Activated CD4-positive, alpha-beta T cell treated with anti-CD3 and anti-CD28 coated beads, Interleukin-2, Interleukin-6, amounts not matched to agents 100 ng/mL and 50 ng/mL, durations not matched to agents 16 hours and 8 hours (primary cell): ENCODE measurements at places on chromosomes 12 and 14.

DNA sequence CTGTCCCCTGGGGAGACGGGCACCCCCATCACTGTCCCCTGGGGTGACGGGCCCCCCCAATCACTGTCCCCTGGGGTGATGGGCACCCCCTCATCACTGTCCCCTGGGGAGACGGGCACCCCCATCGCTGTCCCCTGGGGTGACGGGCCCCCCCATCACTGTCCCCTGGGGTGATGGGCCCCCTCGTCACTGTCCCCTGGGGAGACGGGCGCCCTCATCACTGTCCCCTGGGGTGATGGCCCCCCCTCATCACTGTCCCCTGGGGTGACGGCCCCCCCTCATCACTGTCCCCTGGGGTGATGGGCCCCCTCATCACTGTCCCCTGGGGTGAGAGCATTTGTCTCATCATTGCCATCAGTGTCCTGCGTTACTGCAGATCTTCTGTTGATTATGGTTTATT is 38.6 kb downstream of the PACS2 start:
- DNase-seq: no peak

DNA sequence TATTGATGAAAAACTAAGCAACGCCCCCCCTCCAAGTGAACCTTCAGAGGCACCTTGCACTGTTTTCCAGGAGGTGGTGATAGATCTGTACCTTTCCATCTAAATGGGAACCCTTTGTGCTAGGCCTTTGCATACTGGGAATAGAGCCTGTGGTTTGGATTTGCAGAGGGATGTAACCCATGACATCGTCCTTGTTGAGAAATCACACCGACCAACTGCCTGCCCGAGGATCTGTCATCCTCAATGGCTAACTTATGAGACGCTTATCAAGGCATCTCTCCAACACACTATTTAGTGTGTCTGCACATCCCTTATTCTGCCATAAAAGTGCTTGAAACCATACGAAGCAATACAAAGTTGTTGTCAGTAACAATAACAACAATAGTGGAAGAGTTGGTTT is 22.9 kb downstream of the NTN4 start:
- no peak for DNase-seq

DNA sequence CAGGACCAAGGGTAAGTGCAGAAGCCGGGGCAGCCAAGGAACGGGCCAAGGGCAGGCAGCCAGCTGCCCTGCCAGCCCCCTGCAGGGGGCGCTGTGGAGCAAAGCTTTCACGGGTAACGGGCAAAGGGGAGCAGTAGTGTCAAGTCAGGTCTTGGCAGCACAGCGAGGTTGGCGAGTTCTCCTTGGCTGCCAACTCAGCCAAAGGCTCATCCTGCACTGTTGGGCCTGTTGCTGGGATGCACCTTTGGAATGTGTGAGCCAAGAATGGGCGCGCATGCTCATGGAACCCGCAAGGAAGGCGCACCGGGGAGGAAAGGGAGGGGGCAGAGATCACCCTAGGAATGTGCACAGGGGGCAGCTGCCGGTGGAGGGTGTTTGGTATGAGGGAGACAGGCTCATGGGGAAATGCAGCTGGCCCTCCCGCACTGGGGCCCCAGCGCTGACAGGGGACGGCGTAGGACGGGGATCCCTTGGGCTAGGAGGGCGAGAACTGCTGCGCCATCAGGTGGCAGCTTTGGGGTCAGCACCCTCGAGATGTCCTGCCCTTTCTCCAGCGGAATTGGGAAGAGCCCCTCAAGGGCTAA is 138.0 kb downstream of the ASCL4 start:
- DNase-seq: peak; percentile 81

- DNase-seq: no peak
Measured at GRCh38 chr14:68417009-68417650, 375.7 kb downstream of the ZFP36L1 start.

GRCh38 chr12:22046090-22046967 is at the start of gene CMAS:
TSS of gene CMAS (plus strand) at chr12:22046218. CDS start at chr12:22046304, 86 bp downstream.
- DNase-seq: peak; percentile 89

DNA sequence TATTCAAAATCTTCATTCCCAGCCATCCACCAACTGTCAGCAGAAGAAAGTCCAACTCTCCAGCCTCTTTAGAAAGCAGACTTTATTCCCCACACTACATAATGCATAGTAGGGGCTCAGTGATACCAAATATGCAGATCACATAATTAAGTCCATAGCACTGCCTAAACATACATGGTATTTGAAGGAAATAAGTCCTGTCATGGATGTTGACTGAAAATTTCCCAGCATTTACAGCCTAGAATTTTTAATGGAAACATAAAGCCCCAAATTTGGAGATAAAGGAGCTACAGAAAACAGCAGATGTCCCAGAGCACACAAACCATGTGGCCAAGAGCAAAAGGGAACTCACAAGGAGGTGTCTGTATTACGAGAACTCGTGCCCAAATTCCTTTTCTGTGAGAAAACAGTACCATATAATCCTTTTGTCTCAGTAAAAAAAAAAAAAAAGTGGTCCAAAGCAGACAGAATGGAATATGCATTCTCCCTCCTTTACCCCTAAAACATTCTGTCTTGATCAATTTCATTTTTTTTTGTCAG is 920.5 kb downstream of the NRXN3 start:
- DNase-seq: no peak

- peak; percentile 95 for DNase-seq
Measured at GRCh38 chr14:93939304-93940229, 12.4 kb downstream of the FAM181A start.

DNA sequence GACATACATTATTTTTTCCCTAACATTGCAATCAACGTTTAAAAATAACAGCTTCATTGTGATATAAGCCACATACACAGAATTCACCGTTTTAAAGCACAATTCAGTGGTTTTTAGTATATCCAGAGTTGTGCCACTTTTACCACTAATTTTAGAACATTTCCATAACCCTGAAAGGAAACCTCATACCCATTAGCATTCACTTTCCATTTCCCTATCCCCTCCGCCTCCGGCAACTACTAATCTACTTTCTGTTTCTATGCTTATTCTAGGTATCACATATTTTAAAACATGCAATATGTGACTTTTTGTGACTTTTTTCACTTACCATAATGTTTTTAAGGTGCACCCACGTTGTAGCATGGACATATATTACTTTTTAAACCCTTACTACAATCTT is 55.6 kb upstream of the ISM2 start:
- peak; percentile 22 for DNase-seq

GRCh38 chr14:67269298-67270060 is 28.2 kb downstream of the PALS1 start:
- no peak for DNase-seq

DNA sequence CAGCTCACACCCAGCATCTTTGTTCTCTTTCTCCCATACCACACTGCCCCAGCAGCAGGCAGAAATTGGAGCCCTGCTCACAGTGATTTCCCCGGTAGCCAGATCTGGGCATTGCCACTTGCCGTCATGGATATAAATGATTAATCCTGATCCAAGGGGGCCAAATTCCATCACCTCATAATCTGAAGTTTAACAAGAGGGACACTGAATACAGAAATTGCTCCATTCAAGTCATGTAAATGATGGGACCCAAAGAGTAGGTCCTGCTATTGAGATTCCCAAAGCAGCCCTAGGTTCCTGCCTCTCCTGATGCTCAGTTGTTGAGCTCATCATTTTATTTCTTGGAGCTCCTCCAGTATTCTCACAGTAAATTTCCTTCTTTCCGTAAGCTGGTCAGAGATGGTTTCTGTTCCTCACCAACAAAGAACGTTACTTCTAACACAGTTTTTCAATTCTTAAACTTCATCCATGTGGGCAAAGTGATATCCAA is 11.7 kb downstream of the ITPR2 start:
- no peak for DNase-seq
